CD4-positive, alpha-beta T cell treated with Interleukin-12 subunit alpha and Interleukin-12 subunit beta, for 1 hour (primary cell): ENCODE measurements at places on chromosomes 1 and 21.

- no peak for DNase-seq
Observed at GRCh38 chr1:37850352-37850955, 8.9 kb downstream of the MTF1 start.

GRCh38 chr1:108505763-108506070 lies 54.2 kb upstream of the EEIG2 start:
- DNase-seq: peak; percentile 36

GRCh38 chr1:31869449-31869848 lies 53.6 kb upstream of the SPOCD1 start:
- DNase-seq: no peak

DNA sequence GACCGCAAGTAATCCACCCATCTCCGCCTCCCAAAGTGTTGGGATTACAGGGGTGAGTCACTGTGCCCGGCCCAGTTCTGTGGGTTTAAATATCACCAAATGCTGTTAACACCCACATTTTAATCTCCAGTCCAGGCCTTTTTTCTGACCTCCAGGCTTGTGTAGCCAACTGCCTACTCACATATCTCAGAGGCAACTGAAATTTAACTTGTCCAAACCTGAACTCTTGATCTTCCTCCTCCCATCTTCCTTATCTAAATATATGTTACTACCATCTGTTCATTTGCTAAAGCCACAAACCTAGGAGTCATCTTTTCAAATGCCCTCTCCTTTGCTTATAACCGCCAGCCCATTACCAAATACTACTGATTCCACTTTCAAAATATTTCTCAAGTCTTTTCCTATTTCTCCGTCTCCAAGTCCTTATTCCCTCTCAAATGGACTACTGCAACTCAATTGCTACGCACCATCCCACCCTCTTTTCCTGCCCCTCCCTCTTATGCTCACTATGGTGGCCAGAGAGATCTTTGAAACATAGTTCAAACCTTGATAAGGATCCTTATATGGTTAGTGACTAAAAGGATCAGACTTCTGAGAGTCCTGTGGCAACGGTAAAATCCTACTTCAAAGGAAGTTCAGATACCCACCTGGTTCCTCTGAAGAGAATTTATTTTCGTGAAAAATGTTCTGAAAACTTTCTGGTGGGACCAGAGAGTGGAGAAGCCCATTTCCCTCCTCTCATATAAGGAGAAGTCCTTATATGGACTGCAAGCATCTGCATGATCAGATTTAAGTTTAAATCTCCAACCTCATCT lies 78.5 kb upstream of the CDC42BPA start:
- DNase-seq: no peak

GRCh38 chr21:31133243-31133830 lies 95.1 kb upstream of the KRTAP19-8 start:
- DNase-seq: no peak

DNA sequence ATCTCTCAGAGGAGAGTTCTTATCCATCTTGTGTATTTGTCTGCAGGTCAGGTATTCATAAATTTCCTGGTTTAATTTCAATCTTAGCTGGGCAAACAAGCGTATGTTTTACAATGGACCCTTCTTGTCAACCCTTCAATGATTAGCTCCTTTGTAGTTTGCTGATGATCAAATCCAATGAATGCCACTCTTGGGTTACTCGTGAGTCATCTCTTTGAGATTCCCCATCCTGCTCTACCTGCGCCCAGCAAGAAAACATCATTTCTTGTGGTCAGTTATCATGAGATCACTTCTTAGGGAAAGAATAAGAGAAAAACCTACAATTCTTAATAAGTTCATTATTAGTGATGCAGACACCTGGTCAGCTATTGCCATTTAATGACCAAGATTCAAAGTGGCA lies 572.3 kb upstream of the PKN2 start:
- no peak for DNase-seq

GRCh38 chr1:179318491-179318890 lies 24.9 kb downstream of the SOAT1 start:
- no peak for DNase-seq

DNA sequence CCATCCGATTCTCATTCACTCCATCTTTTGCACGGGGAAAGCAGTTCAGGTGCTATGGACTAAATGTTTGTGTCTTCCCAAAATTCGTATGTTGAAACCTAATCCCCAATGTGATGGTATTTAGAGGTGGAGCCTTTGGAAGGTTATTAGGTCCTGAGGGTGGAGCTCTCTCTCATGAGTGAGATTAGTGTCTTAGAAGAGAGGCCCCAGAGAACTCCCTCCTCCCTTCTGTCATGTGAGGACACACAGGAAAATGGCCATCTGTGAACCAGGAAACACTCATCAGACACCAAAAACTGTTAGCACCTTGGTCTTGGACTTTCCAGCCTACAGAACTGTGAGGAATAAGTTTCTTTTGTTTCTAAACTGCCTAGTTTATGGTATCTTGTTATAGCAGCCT lies 15.8 kb upstream of the CCDC190 start:
- DNase-seq: no peak

GRCh38 chr21:21973806-21974205 lies 975.6 kb downstream of the NCAM2 start:
- DNase-seq: no peak

GRCh38 chr1:112390775-112391602 lies 5.0 kb upstream of the CTTNBP2NL start:
- peak; percentile 86 for DNase-seq

- DNase-seq: no peak
Observed at GRCh38 chr21:34869545-34869944, 179.6 kb downstream of the RUNX1 start.

- DNase-seq: no peak
Observed at GRCh38 chr1:90475631-90476030, 241.5 kb downstream of the BARHL2 start.

DNA sequence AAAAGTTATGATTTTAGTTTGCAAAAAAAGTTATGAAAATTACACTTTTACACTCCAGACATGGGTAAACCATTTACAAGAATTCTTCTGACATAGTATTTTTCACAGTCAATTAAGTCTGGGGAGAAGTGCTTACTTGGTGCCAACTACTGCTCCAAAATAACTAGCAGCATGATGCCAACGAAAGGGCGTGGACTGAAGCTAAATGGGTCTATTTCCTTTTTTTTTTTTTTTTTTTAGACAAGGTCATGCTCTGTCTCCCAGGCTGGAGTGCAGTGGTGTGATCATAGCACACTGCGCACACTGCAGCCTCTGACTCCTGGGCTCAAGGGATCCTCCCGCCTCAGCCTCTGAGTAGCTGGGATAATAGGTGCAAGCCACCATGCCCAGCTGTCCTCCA lies 43.2 kb downstream of the FMO4 start:
- DNase-seq: no peak

DNA sequence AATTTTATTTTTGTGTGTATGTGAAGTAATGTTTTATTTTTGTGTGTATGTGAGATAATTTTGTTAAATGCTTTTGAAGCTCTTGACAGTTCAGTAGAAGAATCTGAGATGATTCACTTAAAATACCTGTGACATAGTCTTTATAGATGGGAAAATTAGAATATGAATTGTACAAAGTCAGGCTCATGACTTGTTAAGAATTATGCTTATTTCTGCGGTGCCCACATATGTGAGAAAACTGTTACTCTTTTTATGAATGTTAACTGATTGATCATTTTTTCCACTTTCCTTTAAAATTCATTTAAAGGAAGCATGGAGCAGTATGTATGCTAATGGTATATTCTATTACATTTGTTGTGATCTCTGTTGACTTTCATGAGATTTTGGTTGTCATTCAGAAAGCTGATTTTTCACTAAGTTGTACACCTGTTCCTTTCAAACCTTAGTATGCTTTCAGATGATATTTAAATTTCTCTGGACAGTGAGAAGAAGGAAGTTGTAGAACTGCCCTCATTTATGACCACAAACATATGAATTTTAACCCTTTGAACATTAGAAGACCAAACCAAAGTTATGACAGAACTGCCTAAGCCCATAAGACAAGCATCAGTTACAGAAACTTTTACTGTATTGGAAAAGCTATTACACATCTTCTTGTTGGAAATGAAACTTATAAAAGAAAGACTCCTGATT lies 110.1 kb downstream of the POU2F1 start:
- no peak for DNase-seq

DNA sequence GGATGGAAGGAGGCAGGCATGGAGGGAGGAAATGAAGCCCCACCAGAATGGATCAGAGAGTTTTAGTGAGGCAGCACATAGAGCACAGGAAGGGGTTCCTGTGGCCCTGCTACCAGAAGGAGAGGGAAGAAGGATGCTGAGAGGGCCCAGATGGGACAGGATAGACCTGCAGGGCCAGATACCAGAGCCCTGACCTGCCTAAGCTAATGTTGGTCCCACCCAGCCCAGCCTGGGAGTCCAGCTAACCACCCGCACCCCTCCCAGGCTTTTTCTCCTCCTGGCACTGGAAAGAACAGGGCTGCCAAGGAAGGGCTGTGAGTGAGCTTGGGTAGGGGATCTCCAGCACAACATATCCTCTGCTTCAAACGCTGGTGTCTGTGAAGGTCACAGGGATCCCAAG lies 6.9 kb downstream of the NECTIN4 start:
- no peak for DNase-seq

GRCh38 chr1:226111098-226111882 lies 48.8 kb downstream of the H3-3A start:
- no peak for DNase-seq

DNA sequence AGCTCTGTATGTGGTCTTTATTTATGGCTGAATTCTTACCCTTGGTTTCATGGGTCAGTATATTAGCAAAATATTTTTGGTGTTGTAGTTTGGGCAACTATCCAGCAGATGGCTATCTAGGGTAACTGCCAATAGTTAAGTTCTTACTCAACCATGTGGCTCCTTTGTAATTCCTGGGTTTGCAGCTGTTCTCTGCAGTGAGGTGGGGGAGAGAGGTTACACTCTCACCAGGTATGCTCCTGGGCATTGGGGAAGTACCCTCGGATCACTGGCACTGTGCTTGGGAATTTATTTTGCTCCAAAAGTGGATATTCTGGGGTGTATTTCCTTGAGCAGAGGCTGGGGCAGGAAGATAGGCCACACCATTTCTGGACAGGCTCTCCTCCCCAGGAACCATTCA lies 436.7 kb upstream of the TMPRSS15 start:
- no peak for DNase-seq

DNA sequence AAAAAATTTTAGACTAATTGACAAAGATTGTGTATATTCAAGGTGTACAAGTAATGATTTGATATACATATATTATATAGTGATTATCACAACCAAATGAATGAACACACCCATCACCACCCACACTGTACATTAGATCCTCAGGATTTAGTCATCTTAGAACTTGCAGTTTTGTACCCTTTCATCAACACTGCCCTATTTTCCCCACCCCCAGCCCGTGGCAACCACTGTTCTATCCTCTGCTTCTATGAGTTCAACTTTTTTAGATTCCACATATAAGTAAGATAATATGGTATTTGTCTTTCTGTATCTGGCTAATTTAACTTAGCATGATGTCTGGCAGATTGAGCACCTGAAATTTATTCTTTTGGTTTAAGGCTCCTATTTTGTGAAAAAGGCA lies 173.6 kb downstream of the IER5 start:
- no peak for DNase-seq

GRCh38 chr1:189851806-189852367 lies 625.8 kb downstream of the BRINP3 start:
- no peak for DNase-seq

- DNase-seq: no peak
Observed at GRCh38 chr1:197145446-197146024, 934 bp downstream of the ASPM start.
